Common myeloid progenitor, CD34-positive (primary cell): ENCODE measurements at places on chromosomes 12 and 14.

GRCh38 chr12:77999074-77999715 is 168.5 kb downstream of the NAV3 start:
- H3K4me1 ChIP-seq, result no peaks in the 10 kb centered on the region
- H3K4me3 ChIP-seq, result no peak overlapping the region
- peak; percentile 50 for DNase-seq
- H3K27me3 ChIP-seq, result no peaks in the 10 kb centered on the region
- H3K36me3 ChIP-seq, result no peaks in the 10 kb centered on the region

- H3K36me3 ChIP-seq, result no peaks in the 10 kb centered on the region
- no peak for DNase-seq
- peaks cover 31% of the 10 kb centered on the region for H3K4me1 ChIP-seq
- no peak overlapping the region for H3K4me3 ChIP-seq
- H3K27me3 ChIP-seq, result no peaks in the 10 kb centered on the region
These were observed 38.0 kb downstream of the RCOR1 start for GRCh38 chr14:102630405-102630804.

DNA sequence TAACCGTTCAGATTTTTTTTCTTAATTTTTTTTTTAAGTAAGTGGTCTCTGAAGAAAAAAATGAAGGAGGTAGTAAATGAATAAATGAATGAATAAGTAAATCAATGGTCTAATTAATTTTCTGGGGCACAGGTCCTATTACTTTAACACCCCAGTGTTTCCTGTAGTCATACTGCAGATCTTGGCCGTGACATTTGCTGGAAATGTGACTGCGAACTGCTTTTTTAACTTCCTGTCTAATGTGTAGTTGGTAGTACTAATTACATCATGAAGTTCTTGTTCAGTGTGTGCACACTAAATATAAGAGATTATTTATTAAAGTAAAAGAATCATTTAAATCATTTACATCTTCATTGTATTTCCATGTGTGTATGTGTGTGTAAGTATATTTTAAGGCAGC is 45.4 kb downstream of the AEBP2 start:
- peaks cover 5% of the 10 kb centered on the region for H3K4me1 ChIP-seq
- H3K36me3 ChIP-seq, result peaks cover 45% of the 10 kb centered on the region
- no peak overlapping the region for H3K4me3 ChIP-seq
- no peak overlapping the region for H3K27ac ChIP-seq
- no peaks in the 10 kb centered on the region for H3K27me3 ChIP-seq
- peak; percentile 23 for DNase-seq

- peaks cover 2% of the 10 kb centered on the region for H3K4me1 ChIP-seq
- no peak overlapping the region for H3K27ac ChIP-seq
- DNase-seq, result no peak
- no peak overlapping the region for H3K4me3 ChIP-seq
These were observed 141.8 kb downstream of the ZFP36L1 start for GRCh38 chr14:68651075-68651474.

- no peak overlapping the region for H3K27ac ChIP-seq
- DNase-seq, result no peak
- H3K4me1 ChIP-seq, result no peaks in the 10 kb centered on the region
- no peaks in the 10 kb centered on the region for H3K27me3 ChIP-seq
- H3K36me3 ChIP-seq, result no peaks in the 10 kb centered on the region
These were observed 389.7 kb upstream of the FAR2 start for GRCh38 chr12:28759333-28759732.

GRCh38 chr12:15796493-15797141 is 7.4 kb upstream of the EPS8 start:
- H3K4me1 ChIP-seq, result no peaks in the 10 kb centered on the region
- no peaks in the 10 kb centered on the region for H3K27me3 ChIP-seq
- no peak overlapping the region for H3K27ac ChIP-seq
- H3K36me3 ChIP-seq, result no peaks in the 10 kb centered on the region
- H3K4me3 ChIP-seq, result no peak overlapping the region

GRCh38 chr12:120039711-120040110 is 50.7 kb downstream of the BICDL1 start:
- no peak overlapping the region for H3K27ac ChIP-seq
- no peak overlapping the region for H3K4me3 ChIP-seq
- DNase-seq, result peak; percentile 2
- H3K36me3 ChIP-seq, result no peaks in the 10 kb centered on the region

- no peaks in the 10 kb centered on the region for H3K27me3 ChIP-seq
- no peak for DNase-seq
- no peak overlapping the region for H3K4me3 ChIP-seq
- no peaks in the 10 kb centered on the region for H3K36me3 ChIP-seq
- no peaks in the 10 kb centered on the region for H3K4me1 ChIP-seq
- H3K27ac ChIP-seq, result no peak overlapping the region
These were observed 66.6 kb downstream of the GRIP1 start for GRCh38 chr12:66612090-66612775.

- DNase-seq, result no peak
- H3K4me1 ChIP-seq, result no peaks in the 10 kb centered on the region
- H3K27ac ChIP-seq, result no peak overlapping the region
- no peaks in the 10 kb centered on the region for H3K27me3 ChIP-seq
- H3K4me3 ChIP-seq, result no peak overlapping the region
These were observed 130.6 kb upstream of the SINHCAF start for GRCh38 chr12:31456562-31456961.

DNA sequence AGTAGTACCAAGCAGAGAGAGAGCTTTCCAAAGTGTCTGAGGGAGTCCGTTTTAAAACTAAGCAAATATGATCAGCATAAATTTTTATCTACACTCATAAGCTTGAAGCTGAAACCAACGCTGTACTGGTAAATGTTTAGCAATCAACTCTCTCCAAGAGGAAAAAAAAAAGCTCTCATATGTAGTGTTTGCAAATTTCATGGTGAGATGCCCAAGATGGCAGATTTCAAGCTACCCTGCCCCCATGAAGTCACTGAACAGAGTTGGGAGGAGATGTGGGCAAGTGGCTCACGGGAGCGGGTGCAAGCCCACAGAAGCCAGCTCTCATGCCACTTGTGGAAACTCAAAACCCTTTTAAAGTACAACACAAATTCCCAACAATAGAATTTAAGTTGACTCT is 475.8 kb downstream of the BCAT1 start:
- no peak overlapping the region for H3K4me3 ChIP-seq
- no peaks in the 10 kb centered on the region for H3K36me3 ChIP-seq
- H3K4me1 ChIP-seq, result no peaks in the 10 kb centered on the region
- no peak overlapping the region for H3K27ac ChIP-seq

DNA sequence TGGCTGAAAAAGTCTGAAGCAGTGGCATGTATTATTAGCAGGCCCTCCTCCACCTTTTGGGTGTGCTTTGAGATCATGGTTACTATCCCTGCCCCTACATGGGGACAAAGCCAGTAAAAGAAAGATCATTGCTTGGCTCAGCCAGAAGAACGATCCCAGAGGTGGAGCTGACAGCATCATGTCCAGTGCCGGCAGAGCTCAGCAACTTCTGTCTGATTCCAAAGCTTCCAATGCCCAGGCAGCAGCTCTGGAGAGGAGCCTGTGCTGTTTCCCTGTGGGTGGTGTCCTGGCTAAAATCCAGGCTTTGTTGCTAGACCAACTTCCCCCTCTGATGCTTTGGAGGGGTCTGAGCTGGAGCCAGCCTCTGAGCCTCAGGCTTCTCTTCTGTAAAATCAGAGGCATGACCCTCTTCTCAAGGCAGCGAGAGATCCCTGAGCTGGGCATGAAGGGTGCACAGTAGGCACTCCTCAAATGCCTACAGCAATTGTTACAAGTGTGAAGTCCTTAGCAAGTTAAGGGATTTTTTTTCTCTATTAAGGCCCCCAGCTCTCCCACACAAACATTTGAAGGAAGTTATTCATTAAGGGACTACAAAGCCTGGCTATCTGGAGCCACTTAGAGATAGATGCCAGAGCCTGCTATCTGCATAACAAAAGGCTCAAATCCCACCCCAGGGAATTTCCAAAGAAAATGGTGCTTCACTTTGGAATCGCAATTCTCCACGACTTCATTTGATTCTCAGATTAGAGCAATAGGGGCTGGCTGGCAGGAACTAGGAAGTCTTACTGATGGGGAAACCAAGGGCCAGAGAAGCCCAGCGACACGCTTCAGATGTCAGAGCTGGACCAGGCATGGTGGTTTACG is 10.9 kb upstream of the GSC start:
- H3K27ac ChIP-seq, result no peak overlapping the region
- DNase-seq, result no peak
- no peaks in the 10 kb centered on the region for H3K36me3 ChIP-seq

- peaks cover 21% of the 10 kb centered on the region for H3K36me3 ChIP-seq
- H3K4me3 ChIP-seq, result no peak overlapping the region
- H3K4me1 ChIP-seq, result peaks cover 7% of the 10 kb centered on the region
- DNase-seq, result peak; percentile 29
These were observed 4.6 kb upstream of the SYCP3 start for GRCh38 chr12:101743724-101744472.

DNA sequence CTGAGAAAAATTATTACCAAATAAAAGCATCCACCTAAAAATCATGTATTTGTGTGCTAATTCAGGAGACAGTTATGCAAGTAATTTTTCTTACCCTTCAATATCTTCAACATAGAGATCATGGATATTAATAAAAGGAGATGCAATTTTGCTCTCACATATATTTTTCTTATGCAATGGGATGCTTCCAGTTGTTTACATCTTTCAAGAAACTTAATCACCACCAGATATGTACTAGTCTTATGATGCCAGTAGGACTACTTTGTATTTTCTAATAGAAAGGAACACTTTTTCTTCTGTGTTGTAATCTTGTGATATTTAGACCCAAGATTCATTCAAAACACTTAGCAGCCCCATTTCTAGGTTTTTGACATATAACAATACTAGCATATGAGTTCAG is 107.6 kb downstream of the NAV3 start:
- no peaks in the 10 kb centered on the region for H3K36me3 ChIP-seq
- H3K4me1 ChIP-seq, result no peaks in the 10 kb centered on the region
- H3K27ac ChIP-seq, result no peak overlapping the region
- no peak overlapping the region for H3K4me3 ChIP-seq
- H3K27me3 ChIP-seq, result no peaks in the 10 kb centered on the region
- DNase-seq, result no peak

DNA sequence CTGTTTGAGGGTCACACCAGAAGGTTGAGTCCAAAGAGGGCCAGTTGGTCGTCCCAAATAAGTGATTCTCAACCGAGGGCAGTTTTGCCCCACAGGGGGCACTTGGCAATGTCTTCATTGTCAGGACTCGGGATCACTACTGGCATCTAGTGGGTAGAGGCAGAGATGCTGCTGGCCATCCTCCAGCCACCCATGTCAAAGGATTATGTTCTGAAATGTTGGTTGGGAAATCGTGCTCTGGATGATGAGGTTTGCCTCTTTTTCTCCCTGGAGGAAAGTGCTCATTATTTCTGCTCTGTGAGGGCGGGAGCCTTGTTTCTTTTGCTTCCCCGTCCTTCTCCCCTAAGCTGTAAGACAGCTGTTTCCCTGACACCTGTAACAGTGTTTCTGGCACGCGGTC is 3.6 kb downstream of the ZNF839 start:
- peak; percentile 79 for DNase-seq
- no peak overlapping the region for H3K4me3 ChIP-seq
- peaks cover 21% of the 10 kb centered on the region for H3K4me1 ChIP-seq
- peaks cover 15% of the 10 kb centered on the region for H3K36me3 ChIP-seq
- no peaks in the 10 kb centered on the region for H3K27me3 ChIP-seq

DNA sequence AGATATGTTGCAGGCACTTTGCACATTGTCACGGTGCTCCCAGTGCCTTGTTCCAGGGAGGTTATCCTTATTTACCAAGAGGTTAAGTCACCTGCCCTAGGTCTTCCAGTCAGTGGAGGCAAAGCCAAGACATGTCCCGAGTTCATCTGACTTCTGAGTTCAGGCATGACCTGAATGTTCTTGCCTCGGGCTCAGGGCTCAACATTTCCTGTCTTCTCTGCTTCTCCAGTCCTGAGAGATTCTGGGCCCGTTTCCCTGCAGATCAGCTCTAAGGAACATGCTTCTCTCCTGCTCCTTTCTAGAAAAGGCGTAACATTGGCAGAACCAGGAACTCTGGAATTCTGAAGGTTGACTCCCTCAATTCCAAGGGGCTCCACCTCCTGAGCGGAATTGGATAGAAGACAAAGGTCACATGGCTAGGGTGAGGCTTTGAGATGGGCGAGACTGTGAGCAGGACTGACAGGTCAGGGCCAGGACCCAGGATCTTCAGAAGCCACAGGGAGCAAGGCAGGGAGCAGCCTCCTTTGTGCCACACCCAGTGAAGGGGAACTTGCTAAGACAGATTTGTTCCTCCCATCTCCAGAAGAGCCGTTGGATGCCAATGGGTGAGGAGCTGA is 19.9 kb downstream of the BDKRB2 start:
- H3K4me1 ChIP-seq, result no peaks in the 10 kb centered on the region
- no peak for DNase-seq
- no peak overlapping the region for H3K4me3 ChIP-seq
- no peak overlapping the region for H3K27ac ChIP-seq
- H3K36me3 ChIP-seq, result no peaks in the 10 kb centered on the region
